ENCODE measurements at places on chromosomes 3 and 15.

DNA sequence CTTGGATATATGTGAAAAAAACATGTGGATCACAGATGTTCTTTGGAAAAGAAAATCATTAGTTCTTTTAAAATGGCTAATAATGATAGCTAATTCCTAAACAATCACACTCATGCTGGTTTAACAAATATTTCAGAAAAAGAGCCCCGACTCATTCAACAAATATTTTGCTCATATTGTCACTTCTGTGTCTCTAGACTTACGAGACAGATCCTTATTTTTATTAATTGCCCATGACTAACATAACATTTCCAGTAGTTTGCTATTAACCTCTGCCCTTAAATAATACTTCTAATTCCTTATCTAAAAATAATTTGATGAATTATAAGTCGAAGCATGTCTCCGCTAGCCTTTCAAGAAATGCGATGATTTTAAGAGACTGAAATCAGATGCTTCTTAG, 70.4 kb downstream of the SATB1 start:
- DNase-seq = no peak

DNA sequence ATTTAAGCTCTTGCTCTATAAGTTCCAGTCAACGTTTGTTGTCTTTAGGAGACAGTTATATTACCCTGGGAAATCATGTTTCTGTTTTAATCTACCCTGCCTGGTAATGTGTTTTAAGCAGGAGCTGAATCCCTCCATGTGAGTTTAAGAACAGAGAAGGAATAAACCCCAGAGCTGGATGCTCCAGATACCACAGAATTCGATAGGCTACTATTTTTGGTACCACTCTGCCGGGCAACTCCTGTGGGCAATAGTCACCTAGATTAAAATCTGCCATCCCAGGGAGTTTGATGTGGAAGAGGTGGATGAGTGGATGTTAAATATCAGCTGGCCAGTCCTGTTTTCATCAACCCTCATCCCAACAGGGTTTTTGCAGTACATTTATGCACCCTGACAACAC, 20.4 kb downstream of the NUDT16 start:
- no peak for DNase-seq

DNA sequence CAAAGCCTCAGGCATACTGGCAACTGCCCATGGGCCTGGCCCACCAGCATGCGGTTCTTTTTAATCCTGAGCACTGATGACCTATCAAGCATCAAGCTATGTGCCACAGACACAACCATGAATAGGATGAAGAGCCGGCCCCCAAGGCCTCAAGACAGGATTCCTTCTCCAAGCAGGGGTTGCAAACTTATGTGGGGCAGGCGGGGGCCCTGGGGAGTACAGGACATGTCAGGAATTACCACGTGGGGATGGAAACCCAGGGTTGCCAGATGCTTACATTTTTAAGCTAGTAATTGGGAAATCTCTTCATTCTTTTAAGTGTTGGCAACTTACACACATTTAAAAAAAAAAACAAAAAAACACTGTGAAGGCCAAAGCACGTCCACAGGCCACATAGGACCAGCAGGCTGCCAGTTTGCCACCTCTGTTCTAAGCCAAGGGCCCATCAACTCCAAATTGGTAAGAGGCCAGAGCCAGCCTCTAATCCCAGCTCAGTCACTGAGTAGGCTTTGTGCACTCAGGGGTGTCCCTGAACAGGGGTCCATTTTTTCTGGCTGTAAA, 32.8 kb downstream of the BDH1 start:
- no peak for DNase-seq

DNA sequence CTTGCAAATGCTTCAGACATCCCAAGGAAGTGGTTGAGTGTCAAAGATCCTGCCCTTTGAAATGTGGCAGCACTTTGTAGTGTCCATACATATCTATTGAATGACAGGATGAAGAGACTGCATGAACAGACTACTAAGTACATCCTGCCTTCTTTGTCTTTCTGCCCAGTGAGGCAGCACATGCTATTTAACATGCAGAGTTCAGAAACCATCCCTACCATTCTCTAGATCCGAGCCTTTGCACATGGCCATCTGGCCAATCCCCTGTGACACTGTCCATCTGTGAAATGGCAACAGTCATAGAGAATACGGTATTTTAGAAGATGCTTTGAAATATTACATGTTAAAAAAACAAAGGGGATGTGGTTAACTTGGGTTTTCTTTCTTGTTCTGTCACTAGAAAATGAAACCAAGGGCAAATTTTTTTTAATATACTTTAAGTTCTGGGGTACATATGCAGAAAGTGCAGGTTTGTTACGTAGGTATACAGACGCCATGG, 519.6 kb downstream of the NTRK3 start:
- peak; percentile 59 for DNase-seq
